Islet precursor cell (in vitro differentiated cells): ENCODE measurements at places on chromosomes 4 and X.

GRCh38 chr4:183675625-183676024 lies 16.5 kb downstream of the TRAPPC11 start:
- no peak for DNase-seq

DNA sequence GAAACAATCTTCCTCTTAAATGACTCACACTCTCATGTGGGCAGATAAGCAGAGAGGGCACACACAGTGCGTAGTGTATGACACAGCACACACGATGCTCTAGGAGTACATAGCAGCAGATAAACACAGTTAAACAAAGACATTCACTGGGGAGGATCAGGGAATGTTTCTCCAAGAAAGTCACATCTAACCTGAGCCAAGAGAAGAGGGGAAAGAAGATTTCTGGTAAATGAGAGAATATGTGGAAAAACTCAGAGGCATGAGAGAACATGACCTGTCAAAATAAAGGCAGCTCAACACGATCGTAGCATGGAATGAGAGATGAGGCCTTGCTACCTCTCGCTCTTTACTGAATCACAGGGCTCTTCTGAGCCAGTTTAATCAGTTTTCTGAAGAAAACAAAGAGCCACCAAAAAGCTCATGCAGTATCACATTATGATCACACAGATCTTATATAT lies 251.0 kb downstream of the ANK2 start:
- DNase-seq: no peak

DNA sequence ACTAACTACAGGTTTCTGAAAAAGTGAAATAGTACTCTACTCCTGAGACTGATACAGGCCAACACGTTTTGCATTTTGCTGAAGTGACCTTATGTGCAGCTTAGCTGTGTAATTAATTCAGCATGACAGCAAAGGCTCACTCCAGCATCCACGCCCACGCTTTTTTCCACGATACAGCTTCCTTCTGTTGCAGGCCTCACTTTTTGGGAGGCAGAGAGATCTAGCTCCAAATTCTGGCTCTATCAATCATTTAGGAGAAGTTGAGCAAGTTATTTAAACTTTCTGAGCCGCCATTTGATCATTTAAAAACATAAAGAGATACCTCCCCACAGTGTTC lies 160.3 kb downstream of the AFAP1 start:
- DNase-seq: no peak

DNA sequence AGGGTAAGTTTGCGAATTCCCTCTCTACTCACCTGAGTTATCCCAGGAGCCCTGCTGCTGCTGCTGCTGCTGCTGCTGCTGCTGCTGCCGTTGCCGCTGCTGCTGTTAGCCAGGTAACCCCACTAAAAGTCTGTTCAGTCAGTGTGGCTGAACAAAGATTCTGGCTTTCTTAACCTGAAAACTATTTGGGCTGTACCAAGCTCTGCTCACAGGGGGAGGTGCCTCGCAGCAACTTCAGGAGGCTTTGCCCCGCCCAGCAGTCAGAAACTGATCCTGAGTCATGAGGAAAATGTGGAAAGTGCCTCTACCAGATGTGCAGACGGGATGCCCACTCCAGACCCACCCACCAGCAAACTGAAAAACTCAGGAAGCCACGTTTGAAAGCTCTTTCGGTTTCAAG lies at the start of gene CAPN6:
TSS of gene CAPN6 (minus strand) at position 145 of the 400 bp plus-strand sequence. CDS start 6,547 bp downstream, outside the sequence.
- DNase-seq: peak; percentile 91

DNA sequence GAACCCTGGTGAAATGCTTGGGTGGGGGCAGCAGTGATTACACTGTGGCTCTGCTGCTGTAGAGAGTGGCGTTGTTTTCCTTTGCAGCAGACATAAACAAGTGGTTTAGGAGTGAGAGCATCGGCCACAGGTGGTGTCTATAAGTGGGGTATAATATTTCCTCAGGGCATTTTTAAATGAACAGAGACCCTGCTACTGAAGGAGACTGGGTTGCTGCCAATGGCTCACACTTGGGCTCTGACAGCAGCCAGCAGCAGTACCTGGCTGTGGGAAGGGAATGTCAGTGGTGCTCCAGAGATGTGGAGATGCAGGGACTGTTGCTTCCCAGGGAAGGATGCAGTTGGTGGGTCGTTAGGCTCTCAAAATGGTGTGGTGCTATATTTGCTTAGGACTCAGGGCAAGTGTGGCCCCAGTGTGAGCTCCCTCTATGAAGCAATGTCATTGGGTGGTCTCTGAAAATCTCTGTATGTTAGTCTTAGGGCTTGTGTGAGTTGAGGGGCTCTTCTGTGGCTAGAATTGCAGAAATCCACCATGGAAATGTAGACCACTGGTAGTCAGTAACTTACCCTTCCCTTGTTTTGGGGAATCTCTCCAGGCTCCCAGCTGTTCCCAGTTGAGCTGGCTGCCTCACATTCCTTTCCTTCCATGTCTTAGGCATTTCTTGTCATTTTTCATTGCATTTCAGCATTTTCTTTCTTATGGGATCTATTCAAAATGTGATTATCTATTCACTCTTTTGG lies 1023.0 kb upstream of the GRID2 start:
- DNase-seq: no peak

DNA sequence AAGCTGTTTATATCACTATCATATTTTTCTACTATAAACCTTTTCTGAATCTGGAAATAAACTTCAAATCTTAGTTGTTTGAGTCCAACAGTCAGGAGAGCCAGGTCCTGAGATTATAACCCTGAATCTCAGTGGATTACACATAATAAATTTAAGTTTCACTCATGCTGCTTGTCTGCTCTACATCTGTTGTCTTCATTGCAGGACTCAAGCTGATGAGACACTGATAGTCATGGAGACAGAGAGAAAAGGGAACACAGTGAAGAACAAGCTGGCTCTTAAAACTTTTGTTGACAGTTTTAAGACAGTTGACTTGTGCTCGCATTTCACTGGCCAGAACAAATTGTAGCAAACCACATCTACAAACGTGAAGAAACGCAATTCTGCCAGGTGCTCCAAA lies 327.0 kb upstream of the CTSO start:
- DNase-seq: no peak

- DNase-seq: peak; percentile 88
Observed at GRCh38 chr4:56757261-56757746, 64.2 kb downstream of the SPINK2 start.

DNA sequence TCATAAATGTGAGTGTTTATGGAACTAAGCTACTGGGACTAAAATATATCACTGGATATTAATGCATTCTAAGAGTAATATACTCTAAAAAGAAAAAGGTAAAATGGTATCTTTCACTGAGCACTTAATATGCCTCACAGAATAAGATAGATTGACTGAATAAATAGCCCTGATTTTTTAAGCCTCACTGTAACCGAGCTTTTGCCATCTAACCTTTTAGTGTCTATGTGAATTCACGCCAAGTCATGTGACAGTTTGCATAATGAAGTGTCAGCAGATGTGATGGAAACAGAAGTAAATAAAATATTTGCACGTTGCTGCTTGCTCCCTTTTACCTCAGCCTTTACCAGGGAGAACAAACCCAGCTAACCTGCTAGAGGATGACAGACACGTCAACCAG lies 119.7 kb upstream of the NWD2 start:
- no peak for DNase-seq

DNA sequence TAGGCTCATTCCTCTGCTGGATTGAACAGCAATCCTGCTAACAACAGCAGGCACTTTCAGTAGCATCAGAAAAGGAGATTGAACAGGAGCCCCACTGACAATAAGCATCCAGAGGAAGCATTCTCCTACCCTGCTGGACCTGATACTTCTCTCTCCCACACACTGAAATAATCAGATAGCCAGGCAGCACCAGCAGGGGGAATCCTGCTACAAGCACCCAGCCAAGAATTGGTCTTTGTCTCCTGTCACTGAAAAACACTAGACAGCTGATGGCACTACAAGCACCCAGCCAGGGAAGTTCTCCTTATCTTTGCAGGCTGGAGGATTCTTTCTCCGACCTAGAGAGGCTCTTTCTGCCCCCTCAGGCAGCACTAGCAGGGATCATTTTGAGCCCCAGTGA lies 444.3 kb upstream of the GRIA3 start:
- peak; percentile 59 for DNase-seq

DNA sequence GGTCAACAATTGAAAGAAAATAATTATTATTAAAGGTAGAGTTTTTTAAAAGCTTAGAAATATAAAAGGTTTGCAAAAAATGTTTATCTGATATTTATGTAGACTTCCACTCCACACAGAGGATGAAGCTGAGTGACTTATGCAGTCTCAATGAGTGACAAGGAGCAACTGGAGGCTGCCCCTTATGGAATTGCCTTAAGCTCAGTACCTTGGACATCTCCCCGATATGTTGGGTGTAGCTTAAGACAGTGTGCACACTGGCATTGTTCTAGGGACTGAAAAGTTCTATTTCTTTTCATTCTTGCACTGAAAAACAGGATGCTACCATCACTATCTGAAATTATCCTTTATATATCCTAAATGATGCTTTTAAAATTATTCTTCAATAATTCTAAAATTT lies 292.1 kb downstream of the PRDM5 start:
- no peak for DNase-seq

GRCh38 chrX:111124418-111124817 lies 28.4 kb downstream of the PAK3 start:
- DNase-seq: no peak

DNA sequence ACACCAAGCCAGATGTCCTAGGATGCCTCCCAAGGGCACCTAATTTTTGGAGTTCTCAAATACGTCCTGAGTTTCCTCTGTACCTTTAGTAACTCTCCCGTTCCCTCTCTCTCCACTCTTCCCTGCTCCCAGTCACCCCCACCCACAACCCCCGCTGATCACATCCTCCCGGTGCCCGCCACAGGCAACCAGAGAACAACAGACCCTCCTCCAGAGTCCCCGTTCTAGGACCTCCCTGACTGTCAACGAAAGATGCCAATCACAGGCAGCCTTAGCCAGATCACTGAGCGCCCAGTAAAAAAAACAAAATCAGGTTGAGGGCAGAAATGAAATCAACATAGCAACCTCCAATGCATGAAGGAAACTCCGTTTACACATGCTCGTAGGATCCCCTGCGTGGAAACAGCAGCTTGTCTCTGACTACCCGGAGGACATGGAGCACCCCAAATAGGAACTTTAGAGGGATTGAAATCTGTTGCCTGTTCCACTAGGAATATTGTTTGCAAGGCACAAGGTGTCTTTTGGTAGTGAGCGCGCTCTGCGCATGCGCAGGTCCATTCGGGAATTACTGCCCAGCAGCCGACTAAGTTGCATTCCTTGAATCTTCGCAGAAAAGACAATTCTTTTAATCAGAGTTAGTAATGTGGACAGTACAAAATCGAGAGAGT lies at the start of gene GABRB1:
TSS of gene GABRB1 (plus strand) at position 557 of the 668 bp plus-strand sequence.
- DNase-seq: peak; percentile 77

GRCh38 chr4:142809559-142809958 lies 36.5 kb downstream of the INPP4B start:
- no peak for DNase-seq

GRCh38 chr4:111847296-111848008 lies 297.8 kb upstream of the FAM241A start:
- DNase-seq: peak; percentile 79

- no peak for DNase-seq
Observed at GRCh38 chrX:136205882-136206380, 45.3 kb downstream of the MAP7D3 start.

GRCh38 chrX:7219153-7219705 lies 71.3 kb upstream of the PUDP start:
- no peak for DNase-seq
